ENCODE measurements at places on chromosomes 5 and 9. TPM values are rescaled to one million over a fixed set of nuclear protein-coding genes. Genes with fewer than 3 reads are reported as not detected.

DNA sequence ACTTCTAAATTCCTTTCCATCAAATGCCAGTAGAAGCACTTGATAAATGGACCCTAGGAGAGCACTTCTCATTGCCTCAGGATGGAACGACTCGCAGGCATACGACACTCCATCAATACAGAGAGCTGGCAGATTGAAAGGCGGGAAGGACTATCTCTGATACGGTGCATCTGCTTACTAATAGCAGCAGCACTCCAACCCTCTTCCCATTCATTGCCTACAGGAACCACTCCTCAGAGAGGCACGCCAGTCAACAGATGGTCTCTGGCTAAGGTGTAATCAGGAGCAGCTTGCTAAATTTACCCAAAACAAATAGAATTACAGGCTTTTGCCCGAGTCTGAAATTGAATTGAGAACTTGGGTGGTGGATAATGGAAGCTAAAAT lies 168.1 kb downstream of the EFNA5 start:
- H3K4me1 ChIP-seq: no peaks in the 10 kb centered on the region
- H3K4me3 ChIP-seq: no peak overlapping the region
- no peak overlapping the region for H3K27ac ChIP-seq
- H3K27me3 ChIP-seq: no peaks in the 10 kb centered on the region
- no peak for DNase-seq

DNA sequence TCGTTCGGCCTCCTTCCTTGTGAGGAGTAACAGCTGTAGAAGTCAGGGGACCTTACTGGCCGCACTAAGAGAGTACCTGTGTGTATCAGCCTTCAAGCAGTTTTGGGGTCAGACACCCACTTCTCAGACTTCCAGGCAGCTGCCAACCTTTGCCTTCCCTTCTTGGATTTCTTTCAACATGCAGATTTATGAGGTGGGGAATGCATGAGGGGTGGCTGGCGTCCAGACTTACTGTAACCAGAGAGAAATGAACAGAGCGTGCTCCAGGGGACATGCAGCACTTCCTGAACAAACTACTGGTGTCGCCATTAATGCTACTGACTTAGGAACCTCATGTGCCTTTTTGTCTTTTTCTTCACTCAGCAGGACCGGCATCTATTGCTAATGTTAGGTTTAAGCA lies 46.7 kb downstream of the INSYN2B start:
- no peak for DNase-seq
- H3K36me3 ChIP-seq: no peaks in the 10 kb centered on the region
- no peak overlapping the region for H3K27ac ChIP-seq

LRRC19 gene
- 0.27 TPM for total RNA-seq

DNA sequence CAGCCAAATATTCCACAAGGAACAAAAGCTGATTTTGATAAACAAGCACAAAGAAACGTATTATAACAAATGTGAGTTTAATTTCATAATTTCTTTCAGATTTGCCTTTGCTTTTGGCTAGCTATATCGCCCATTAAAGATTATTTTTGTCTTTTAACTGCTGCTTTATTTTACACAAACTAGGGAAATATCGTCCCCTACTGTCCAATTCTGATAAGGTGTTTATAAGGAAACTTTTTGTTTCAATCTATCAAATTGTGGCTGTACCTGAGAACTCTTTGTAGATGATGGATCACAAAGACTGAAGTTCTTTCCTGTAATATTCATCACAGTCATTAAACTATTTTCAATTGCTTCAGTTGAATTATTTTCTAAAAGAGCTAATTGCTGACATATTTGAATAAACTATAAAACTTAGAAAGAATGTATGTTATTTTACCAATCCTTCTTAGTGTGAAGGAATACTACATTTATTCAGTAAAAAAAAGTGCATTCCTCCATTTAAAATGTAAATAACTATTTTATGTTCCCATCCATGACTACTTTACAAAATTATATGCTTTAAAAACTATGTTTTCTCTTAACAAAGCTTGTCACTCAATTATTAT lies 431.3 kb upstream of the ITGA1 start:
- H3K4me3 ChIP-seq: no peak overlapping the region
- no peaks in the 10 kb centered on the region for H3K27me3 ChIP-seq
- no peaks in the 10 kb centered on the region for H3K36me3 ChIP-seq
- H3K4me1 ChIP-seq: no peaks in the 10 kb centered on the region
- no peak overlapping the region for H3K27ac ChIP-seq

DNA sequence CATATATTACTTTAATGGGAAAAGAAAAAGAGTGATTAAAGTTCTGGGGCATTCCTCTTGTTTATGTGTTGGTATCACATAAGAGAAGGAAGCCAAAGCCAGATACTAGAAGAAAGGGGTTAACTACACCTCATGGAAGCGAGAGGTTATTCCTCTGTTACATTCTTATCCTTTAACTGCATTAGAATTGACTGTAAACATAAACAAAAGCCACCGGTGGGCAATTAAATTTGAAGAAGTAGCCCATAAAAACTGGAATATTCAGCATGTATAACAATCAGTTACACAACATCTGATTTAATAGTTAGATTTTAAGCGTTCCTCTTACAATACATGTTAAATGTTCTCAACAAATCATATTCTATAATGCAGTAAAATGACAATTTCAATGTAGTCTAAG lies 18.8 kb downstream of the POU5F2 start:
- H3K36me3 ChIP-seq: no peaks in the 10 kb centered on the region
- H3K27ac ChIP-seq: no peak overlapping the region
- no peaks in the 10 kb centered on the region for H3K4me1 ChIP-seq
- DNase-seq: no peak
- H3K27me3 ChIP-seq: no peaks in the 10 kb centered on the region

DNA sequence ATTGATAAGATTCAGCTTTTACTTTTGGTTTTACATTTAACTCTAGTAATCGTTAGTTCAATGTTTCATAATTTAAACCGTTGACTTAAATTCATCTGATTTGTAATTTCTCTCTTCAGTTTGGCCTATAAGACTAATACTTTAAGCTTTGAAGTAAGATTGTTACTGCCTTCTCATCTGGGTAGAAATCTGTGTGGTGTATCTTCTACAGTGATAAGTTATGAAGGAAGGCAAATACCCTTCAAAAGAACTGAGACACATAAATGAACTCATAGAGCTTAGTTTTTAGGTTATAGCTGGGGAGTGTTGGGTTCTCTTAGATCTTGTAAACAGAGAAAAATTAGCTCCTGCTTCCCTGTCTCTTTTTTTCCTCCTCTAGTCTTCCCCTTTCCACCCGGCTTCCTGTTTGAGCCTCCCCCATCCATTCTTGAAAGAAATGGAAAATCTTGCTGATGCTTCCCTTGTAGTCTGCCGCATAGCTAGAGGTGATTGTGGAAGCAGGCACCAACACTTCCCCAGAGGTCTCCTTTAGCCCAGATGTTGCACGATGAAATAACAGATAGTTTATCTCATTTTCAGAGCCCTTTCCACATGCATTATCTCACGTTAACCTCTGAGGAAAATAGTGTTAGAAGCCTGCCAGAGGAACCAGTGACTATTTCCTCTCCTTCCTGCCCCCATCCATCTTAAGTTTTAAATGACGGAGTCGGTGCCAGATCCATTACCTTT lies 2.0 kb upstream of the F2RL2 start:
- H3K27me3 ChIP-seq: no peaks in the 10 kb centered on the region
- H3K27ac ChIP-seq: no peak overlapping the region
- no peak for DNase-seq
- no peaks in the 10 kb centered on the region for H3K4me1 ChIP-seq
- H3K36me3 ChIP-seq: peaks cover 4% of the 10 kb centered on the region
- no peak overlapping the region for H3K4me3 ChIP-seq

- no peak overlapping the region for H3K4me3 ChIP-seq
- DNase-seq: no peak
- H3K36me3 ChIP-seq: no peaks in the 10 kb centered on the region
- H3K27me3 ChIP-seq: no peaks in the 10 kb centered on the region
Measured at GRCh38 chr5:124030043-124030491, 518.1 kb downstream of the CSNK1G3 start.

CDH18 gene
- total RNA-seq: not detected

- no peak for DNase-seq
- H3K36me3 ChIP-seq: no peaks in the 10 kb centered on the region
- H3K27ac ChIP-seq: no peak overlapping the region
- H3K4me3 ChIP-seq: no peak overlapping the region
- H3K27me3 ChIP-seq: no peaks in the 10 kb centered on the region
- no peaks in the 10 kb centered on the region for H3K4me1 ChIP-seq
Measured at GRCh38 chr5:107322936-107323335, 347.8 kb downstream of the EFNA5 start.

DNA sequence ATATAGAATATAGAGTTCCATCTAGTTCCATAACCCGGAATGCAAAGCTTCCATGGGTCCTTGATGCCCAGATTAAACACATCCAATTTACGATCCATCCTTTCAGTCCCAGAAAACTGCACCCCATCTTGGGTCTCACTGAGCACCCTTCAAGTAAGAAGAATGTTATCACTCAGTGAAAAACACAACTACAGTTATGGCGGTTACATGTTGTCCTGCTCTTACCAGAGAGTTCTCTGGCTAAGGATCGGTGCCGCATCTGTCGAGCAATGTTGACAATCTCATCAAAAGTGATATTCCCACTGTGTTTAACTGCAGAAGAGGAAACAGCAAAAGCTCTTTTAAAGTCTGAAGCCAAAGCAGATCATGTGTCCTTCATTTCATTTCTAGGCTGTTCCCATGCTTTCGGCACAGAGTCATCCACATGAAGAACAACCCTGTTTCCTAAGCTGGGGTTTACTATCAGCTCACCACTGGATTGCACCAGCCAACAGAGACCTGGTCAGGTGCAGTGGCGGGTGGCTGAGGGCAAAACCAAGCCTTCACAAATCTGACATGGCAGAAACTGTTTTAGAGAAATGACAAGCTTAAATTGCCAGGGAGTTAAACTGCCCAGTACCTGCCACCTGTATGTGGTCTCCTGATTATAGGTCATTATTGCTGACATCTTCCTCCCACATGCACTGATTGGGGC lies 2.9 kb downstream of the RPL12 start:
- no peak for DNase-seq
- no peak overlapping the region for H3K27ac ChIP-seq
- peaks cover 35% of the 10 kb centered on the region for H3K4me1 ChIP-seq
- peaks cover 63% of the 10 kb centered on the region for H3K36me3 ChIP-seq
- no peak overlapping the region for H3K4me3 ChIP-seq
- H3K27me3 ChIP-seq: no peaks in the 10 kb centered on the region

ALDH1A1 gene
- total RNA-seq: 238 TPM

GRCh38 chr5:33795496-33795895 lies 96.3 kb downstream of the ADAMTS12 start:
- no peaks in the 10 kb centered on the region for H3K4me1 ChIP-seq
- no peak overlapping the region for H3K4me3 ChIP-seq
- no peaks in the 10 kb centered on the region for H3K27me3 ChIP-seq
